ENCODE measurements at places on chromosomes 2 and 18.

GRCh38 chr2:204863336-204863735, 318.1 kb downstream of the PARD3B start:
- no peak for DNase-seq

- DNase-seq: no peak
Observed at GRCh38 chr2:97354576-97354975, 235.1 kb downstream of the ANKRD36B start.

GRCh38 chr2:239310401-239311061, 90.3 kb downstream of the HDAC4 start:
- no peak for DNase-seq

DNA sequence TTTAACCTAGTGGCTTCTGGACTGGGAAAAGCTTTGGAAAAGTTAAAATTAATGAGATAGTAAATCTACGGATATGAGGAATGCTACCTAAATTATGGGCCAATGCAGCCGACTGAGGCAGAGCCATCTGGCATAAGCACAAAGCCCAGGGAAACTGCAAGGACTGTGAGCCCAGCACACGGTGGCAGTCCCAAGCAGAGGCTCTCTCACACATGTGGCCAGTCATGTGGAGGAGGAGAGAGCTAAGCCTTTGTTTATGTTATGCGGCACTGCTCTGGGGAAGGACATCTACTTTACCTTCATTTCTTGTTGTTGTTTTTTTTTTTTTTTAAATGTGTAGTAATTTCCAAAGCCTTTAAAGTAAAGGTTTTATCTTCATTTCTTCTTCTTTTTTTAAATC, 267.0 kb downstream of the STK39 start:
- DNase-seq: no peak

DNA sequence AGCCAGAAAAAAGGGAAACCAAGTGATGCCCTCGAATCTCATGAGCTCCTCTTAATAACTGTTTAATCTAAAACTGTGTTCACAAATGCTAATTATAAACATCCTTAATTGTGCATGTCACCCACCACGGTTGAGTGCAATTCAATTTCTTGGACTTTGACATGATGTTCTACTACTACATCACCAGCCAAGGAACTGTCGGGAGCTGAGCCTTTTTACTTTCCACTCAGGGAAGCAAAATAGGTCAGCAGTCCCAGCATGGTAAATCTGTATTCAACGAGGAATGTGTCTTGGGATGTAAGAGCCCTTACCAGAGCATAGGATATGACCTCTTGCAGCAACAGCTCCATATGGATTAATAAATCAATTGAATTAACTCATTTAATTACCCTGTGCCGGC, 20.8 kb upstream of the REG3G start:
- DNase-seq: no peak

DNA sequence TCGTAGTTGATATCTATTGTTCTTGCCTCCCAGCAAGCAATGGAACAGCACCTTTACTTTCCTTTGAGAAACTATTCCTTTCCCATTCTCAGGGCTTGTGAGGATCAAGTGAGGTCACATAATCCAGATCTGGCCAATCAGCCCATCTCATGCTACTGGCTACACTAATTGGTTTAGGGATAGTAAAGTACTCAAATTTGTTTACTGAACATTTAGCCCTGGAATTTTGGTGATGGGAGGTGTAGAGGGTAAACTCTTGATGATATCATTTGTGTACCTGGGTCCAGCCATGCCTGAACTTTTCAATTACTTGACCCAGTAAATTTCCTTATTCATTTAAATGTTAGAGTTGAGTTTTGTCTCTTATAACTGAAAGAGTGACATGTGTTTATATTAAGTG, 195.8 kb upstream of the TNP1 start:
- DNase-seq: no peak

- DNase-seq: no peak
Observed at GRCh38 chr18:21483051-21483450, 117.5 kb downstream of the ESCO1 start.

DNA sequence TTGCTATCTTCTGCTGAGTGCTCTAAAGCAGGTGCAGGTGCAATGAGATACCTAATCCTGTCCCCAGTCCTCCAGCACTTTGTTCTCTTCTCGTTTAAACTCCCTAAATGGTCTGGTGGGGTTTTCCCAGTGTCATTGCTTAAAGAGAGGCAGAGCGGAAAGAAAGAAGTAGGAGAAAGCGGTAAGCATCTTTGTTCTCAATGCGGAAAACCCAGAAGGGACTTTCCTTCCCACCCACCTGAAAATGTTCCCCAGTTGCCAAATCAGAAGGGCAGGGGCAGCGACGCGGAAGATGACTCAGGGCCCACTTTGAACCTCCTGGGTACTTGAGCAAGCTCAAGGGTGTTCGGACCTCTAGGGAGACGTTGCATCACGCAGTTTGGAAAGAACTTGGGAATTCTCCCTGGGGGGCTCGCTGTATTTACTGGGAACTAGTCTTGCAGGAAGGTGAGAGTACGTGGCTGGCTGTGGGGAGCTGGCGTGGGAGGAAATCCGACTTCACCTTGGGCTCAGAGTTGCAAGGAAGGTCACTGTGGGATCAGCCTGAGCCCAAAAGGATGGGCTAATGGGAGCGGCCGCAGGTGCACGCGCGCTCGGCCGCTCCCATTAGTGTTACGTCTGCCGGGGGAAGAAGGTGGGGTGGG, 589 bp upstream of the SGPP2 start:
- no peak for DNase-seq

GRCh38 chr2:149058936-149059335, 20.4 kb downstream of the LYPD6B start:
- DNase-seq: no peak

DNA sequence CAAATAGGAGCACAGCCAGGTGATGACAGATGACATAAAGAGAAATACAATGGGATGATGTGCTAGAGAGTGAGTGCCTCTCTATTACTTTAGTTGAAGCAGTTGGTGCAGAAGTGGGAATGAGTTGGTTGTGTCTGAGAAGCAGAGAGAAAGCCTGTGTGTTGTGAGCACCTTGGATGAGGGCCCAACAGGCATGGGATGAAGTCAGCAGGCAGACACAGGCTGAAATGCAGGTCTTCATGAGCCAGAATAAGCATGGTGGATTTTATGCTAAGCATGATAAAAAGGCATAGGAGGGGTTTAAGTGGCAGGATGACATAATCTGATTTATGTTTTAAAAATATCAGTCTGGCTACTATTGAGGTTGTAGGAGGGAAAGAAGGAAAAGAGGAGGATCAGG, 71.5 kb downstream of the KLHL14 start:
- DNase-seq: no peak

GRCh38 chr2:198788676-198789075, 669.1 kb downstream of the SATB2 start:
- DNase-seq: no peak

DNA sequence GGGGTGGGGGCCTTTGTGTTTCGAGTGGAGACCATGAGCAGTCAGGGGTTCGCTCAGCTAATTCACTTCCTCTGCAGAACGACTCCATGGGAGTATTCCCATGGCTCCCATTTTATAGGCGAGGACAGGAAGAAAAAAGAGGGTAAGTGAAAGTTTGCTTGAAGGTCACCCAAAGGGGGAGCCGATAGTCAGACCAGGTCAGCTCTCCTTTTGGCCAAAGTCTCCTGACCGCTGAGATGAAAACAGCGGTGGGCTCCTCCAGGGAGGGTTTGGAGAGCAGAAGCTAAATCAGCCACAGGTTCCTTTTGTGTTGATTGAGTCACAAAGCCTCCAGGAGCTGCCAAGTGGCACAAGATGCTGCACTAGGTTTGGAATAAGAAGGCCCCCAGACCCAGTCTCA, 34.1 kb upstream of the CTAGE1 start:
- peak; percentile 1 for DNase-seq

GRCh38 chr2:189885368-189885767, 101.1 kb downstream of the PMS1 start:
- DNase-seq: no peak
